Naive thymus-derived CD8-positive, alpha-beta T cell (primary cell): ENCODE measurements at places on chromosomes 1 and 21. TPM values are rescaled to one million over a fixed set of nuclear protein-coding genes. Genes with fewer than 3 reads are reported as not detected.
A peak's percentile ranks its signal among the peaks of the same experiment; 100 is the strongest.

Gene PMF1
- 70.8 TPM for polyA plus RNA-seq

DNA sequence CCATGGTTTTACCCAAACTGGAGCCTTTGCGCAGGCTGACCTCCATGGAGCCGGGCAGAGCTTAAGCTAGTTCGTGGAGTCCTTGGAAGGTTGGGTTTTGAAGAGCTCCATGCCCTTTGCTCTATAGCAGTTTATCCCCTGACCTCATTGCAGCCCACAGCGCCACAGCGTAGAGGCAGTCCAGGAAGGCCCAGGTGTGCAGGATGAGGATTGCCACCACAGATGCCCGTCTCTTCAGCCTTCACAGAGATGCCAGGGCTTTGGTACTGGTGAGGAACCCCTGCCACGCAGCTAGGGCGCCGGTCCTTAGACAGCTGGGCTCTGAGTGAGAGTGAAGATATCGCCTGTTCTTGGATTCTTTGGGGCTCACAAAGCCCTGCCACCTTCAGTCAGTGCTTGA, 138.6 kb downstream of the PEX14 start:
- no peak overlapping the region for H3K27ac ChIP-seq
- no peaks in the 10 kb centered on the region for H3K27me3 ChIP-seq
- H3K4me3 ChIP-seq = no peak overlapping the region
- H3K4me1 ChIP-seq = peaks cover 6% of the 10 kb centered on the region

DNA sequence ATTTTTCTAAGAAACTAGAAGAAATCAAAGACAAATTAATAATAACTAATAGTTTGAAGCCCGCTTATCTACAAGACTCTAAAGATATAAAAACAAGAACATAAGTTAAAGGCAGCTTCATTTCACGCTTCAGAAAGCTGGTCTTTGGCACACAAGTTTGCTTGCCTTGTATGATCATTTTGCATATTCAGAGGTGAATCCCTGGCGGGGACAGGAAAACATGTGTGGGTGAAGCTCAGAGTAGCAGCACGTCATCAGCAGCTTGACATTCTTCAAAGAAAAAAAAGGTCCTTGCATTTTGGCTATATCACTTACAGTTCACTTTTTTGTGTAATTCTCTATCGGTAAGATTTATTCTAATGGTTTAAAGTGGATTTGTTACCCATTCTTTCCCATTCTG, 1911.8 kb downstream of the MRPL39 start:
- no peak overlapping the region for H3K4me3 ChIP-seq
- no peak for DNase-seq
- H3K27me3 ChIP-seq = no peaks in the 10 kb centered on the region

DNA sequence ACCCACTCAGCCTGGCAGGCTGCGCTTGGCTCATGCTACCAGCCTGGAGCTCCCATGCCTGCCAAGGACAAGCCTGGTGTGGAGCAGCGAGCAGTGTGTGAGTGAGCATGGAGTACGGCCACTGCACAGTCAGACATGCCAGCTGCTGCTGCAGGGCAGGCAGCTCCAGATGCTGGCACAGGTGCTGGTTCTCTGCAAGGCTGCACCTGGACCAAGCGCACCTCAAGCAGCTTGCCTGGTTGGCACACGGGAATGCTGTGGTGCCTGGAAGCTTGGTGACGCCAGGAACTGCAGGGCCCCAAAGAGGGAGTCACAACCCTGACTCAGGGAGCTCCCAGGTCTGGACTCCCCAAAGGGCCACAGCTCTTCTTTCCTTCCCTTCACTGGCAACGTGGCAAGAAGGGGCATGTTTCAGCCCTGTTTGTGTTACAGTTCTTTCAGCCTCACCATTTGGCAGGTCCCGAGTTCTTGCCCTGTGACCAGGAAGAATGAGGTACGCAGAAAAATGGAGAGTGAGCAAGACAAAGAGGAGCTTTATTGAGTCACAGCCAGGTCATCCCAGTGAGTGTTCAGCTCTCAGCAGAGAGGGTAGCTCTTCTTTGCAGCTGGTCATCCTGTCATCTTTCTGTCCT, 26.1 kb downstream of the ACOT7 start:
- no peak overlapping the region for H3K27ac ChIP-seq
- H3K4me3 ChIP-seq = no peak overlapping the region
- H3K36me3 ChIP-seq = no peaks in the 10 kb centered on the region
- no peak for DNase-seq
- H3K27me3 ChIP-seq = no peaks in the 10 kb centered on the region

DNA sequence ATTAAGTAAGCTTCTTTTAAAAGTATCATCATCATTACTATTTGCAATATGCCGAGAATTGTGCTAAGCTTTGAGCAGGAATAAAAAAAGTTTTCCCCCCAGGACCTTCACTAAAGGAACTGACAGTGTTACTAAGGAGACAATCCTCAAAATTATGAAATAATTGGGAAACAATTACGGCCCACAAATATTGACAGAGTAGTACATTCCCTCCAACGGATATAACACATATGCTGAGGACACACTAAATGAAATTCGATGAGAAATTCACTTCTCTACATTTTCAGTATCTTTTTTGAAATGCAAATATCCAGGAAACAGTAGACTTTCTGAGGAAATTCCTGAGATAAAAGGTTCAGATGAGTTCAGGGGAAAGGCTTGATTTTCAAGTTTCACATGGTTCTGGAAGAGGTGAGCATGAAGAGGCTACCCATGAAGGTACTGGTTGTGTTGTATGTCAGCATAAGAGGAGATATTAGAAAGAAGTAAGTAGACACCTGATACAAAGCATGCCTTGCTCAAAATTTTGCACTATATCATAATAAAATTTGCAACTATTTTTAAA, 171.2 kb upstream of the NR5A2 start:
- no peak for DNase-seq
- no peak overlapping the region for H3K4me3 ChIP-seq
- peaks cover 5% of the 10 kb centered on the region for H3K4me1 ChIP-seq

DNA sequence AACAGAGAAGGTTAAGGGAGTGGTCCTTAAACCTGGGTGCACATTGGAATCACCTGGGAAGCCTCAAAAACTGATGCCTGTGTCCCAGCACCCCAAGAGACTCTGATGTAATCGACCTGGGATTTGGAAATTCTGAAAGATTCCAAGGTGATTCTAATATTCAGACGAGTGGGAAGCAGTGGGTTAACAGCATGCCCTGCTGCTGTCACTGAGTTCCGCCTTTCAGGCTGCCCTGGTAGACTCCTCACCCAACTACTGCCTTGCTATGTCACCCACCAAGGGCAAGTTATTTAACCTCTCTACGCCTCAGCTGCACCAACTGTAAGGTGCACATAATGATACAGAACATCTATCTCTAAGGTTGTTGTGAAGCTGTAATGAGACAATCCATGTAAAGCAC, 59.2 kb downstream of the CD34 start:
- H3K4me3 ChIP-seq = no peak overlapping the region
- peaks cover 61% of the 10 kb centered on the region for H3K36me3 ChIP-seq
- H3K27ac ChIP-seq = peak overlapping the region; percentile 53
- DNase-seq = no peak
- H3K27me3 ChIP-seq = no peaks in the 10 kb centered on the region

DNA sequence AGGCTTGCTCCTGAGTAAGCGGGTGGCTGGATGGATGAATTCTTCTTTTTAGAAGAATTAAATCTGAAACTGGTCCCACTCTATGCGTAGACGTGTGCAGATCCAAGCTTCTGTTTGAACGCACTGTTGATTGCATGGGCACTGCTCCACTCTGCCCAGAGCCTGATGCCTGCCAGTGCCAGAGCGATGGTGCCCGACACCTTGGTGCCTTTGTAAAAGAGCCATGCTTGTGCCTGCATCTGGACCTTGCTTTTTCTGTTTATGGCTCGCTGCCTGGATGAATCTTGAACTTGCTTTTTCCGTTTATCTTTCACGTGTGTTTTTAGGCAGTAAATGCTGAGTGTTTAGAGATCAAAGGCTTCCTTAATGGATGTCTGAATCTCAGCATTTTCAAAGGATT, 15.0 kb upstream of the PWP2 start:
- no peak overlapping the region for H3K4me3 ChIP-seq
- no peak for DNase-seq
- H3K36me3 ChIP-seq = peaks cover 5% of the 10 kb centered on the region
- no peaks in the 10 kb centered on the region for H3K27me3 ChIP-seq
- peaks cover 22% of the 10 kb centered on the region for H3K4me1 ChIP-seq
- H3K27ac ChIP-seq = no peak overlapping the region

Gene PLPPR4
- polyA plus RNA-seq = not detected

Gene RPE65
- polyA plus RNA-seq = not detected

- H3K4me1 ChIP-seq = peaks cover 14% of the 10 kb centered on the region
- peak overlapping the region; percentile 73 for H3K27ac ChIP-seq
- no peak for DNase-seq
These were observed 19.5 kb downstream of the PDE9A start for GRCh38 chr21:42672699-42673458.
